Renal cortex interstitium (tissue), 15 donors: ENCODE measurements at places on chromosomes 7 and 10. TPM values are rescaled to one million over a fixed set of nuclear protein-coding genes. Genes with fewer than 3 reads are reported as not detected.

- DNase-seq = no peak
Measured at GRCh38 chr10:98338896-98339295, 70.9 kb upstream of the LOXL4 start.

DNA sequence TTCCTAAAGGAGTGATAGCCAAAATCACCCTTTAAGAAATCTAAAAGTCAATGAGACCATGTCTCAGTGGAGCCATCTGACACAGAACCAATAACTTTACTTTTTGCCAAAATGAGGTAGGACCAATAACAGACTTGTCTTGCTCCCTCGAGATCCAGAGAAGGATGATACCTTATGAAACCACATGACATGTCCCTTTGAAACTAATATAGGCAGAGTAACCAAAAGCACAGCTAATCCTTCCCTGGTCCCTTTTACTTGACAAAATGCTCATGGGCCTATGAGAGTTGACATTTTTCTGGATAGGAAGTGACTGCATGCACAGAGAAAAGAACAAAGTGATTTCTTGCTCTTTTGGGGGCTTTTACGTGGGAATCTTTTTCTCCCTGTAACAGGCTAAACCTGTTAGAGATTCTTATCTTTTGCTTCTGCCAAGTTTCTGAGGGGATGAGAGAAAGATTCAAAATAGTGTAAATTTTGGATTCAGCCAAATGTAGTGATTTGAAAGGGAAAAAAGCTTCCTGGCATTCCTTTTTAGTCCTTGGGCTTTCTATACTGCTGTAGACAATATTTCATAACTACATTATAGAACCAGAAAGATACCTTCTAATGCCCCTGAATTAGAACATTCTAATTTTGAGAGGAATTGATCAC, 87.6 kb downstream of the ARMH3 start:
- no peak for DNase-seq

GRCh38 chr7:2904202-2904601, 60.1 kb upstream of the GNA12 start:
- no peak for DNase-seq

GRCh38 chr7:48307041-48307714, 135.9 kb downstream of the ABCA13 start:
- DNase-seq = no peak

GRCh38 chr10:99318048-99318447, 11.1 kb upstream of the CNNM1 start:
- DNase-seq = no peak

GRCh38 chr7:88401009-88401623, 94.4 kb upstream of the STEAP4 start:
- DNase-seq = no peak

DNA sequence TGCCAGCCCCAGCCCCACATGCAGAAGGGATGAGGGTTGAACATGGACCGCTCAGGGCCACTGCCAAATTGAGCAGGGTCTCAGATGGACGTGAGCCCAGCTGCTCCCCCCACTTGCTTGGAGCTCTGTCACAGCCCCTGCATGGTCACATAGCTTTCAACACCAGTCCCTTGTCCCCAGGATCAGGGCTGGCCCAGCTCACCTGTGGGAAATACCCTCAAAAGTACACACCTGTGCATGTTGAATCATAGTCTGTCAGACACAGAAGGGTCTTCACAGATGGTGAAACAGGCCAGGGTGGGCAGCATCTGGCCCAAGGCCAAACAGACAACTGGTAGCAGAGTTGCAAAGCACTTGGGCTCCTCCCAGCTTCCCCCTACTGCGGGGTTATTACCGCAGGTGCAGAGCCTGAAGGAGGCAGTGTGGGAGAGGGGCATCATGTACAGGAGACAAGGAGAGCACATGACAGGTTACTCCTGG, 77.6 kb upstream of the UNC5B start:
- DNase-seq = no peak

Gene HOXA3
- polyA plus RNA-seq = 62.7 TPM

Gene ING3
- polyA plus RNA-seq = 39.7 TPM

Gene EPO
- not detected for polyA plus RNA-seq

Gene FAM25G
- not detected for polyA plus RNA-seq
